ENCODE measurements at places on chromosomes 4 and X. TPM values are rescaled to one million over a fixed set of nuclear protein-coding genes. Genes with fewer than 3 reads are reported as not detected.

ENPEP gene
- total RNA-seq, result 0.24 TPM

COL4A5 gene
- 4.9 TPM for total RNA-seq

SLC34A2 gene
- total RNA-seq, result not detected

XG gene
- 1.5 TPM for total RNA-seq

SLC6A14 gene
- total RNA-seq, result not detected

CSAG3 gene
- 11.0 TPM for total RNA-seq

CXCL5 gene
- total RNA-seq, result not detected

F8A2 gene
- not detected for total RNA-seq

VBP1 gene
- total RNA-seq, result 61.8 TPM

C4orf54 gene
- total RNA-seq, result not detected

G6PD gene
- total RNA-seq, result 71.8 TPM

NBDY gene
- total RNA-seq, result 5.0 TPM

NPFFR2 gene
- not detected for total RNA-seq

MAOA gene
- total RNA-seq, result 1.0 TPM

MPP1 gene
- 6.6 TPM for total RNA-seq

PTCHD1 gene
- not detected for total RNA-seq

MAGEA1 gene
- total RNA-seq, result 7.1 TPM

TREX2 gene
- 0.69 TPM for total RNA-seq

SYTL5 gene
- total RNA-seq, result 66.9 TPM

C1QTNF7 gene
- total RNA-seq, result not detected

All from A375 (cell line).